ENCODE measurements at places on chromosomes 2 and 18.

DNA sequence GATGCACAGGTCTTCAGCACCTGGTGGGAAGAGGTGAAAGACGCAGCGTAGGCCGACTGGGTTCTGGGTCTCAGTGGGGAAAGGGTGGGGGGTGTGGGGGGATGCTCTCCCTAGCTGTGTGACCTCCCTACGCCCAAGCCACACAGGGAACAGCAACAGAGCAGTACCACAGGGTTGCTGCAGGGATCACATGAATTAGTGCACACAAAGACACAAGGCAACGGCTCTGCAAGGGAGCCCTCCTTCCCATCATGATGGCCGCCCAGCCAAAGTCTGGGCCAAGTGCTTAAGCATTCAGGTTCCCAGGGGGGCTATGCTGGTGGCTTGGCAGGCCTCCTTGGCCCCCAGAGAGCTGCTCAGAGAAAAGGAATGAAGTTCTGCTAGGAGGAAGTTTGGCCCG, 28.2 kb upstream of the GBX2 start:
- no peak for DNase-seq

- DNase-seq, result no peak
These were observed 123.1 kb upstream of the CYP26B1 start for GRCh38 chr2:72270556-72271275.

DNA sequence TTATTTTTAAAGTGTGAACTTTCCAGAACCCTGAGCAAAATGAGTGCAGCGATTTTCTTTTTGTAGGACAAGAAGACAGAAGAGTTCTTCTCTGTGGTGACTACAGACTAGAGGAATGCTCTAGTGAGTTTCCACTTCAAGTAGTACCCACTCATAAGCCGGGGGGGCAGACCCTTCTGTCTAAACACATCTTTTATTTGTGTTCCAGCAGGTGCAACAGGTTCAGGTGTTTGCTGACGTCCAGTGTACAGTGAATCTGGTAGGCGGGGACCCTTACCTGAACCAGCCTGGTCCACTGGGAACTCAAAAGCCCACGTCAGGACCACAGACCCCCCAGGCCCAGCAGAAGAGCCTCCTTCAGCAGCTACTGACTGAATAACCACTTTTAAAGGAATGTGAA, 25.2 kb downstream of the PTRHD1 start:
- no peak for DNase-seq

- DNase-seq, result no peak
These were observed 121.4 kb upstream of the MAP3K20 start for GRCh38 chr2:172953970-172954852.

DNA sequence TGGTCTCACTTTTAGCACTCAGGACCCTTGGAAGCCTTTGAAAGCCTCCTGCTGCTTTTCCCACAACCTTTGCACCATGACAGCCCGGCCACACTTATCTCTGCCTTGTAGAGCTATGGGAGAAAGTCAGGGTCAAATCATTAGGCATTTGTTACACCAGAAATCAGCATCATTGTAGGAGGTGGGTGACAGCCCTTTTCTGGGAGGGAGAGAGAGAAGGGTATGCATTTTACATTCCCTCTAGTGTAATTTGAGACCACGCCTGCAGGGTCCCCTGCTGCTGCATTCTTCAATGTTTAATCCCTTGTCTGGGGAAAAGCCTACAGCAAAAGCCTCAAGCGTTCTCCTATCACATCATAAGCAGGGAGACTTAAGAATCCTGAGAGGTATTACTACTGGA, 766.8 kb upstream of the FAM98A start:
- DNase-seq, result no peak

- DNase-seq, result no peak
These were observed 949.3 kb downstream of the BCL11A start for GRCh38 chr2:59604123-59604522.

DNA sequence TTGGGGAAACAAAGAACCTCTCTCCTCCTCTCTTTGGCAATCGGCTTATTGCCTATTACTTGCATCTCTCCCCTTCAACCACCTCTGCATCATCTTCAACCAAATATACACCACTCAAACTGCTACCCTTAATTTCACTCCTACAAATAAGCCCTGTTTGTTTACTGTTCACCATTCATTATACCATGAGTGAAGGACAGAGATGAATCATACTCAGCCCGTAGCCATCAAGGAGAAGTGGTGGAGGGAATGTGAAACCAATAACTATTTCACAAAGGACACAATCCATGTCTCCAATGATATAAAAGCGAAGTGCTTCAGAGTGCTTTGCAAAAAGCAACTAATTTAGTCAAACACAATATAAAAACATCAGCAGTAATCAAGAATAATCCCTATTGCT, 76.8 kb downstream of the CACNB4 start:
- no peak for DNase-seq

GRCh38 chr2:197201874-197202273, 108.7 kb downstream of the ANKRD44 start:
- DNase-seq, result no peak

- no peak for DNase-seq
These were observed 91.5 kb downstream of the KCTD18 start for GRCh38 chr2:200418399-200418798.

- DNase-seq, result no peak
These were observed 87.0 kb downstream of the HDAC4 start for GRCh38 chr2:239313776-239314175.

GRCh38 chr2:19529677-19530076, 171.3 kb upstream of the OSR1 start:
- no peak for DNase-seq

GRCh38 chr2:196985511-196986183, 59.1 kb upstream of the PGAP1 start:
- DNase-seq, result no peak

GRCh38 chr2:199716807-199717586, 134.0 kb downstream of the FTCDNL1 start:
- no peak for DNase-seq

- DNase-seq, result no peak
These were observed 25.1 kb downstream of the TRAF3IP1 start for GRCh38 chr2:238345297-238345968.

GRCh38 chr2:205715831-205716525, 33.7 kb downstream of the NRP2 start:
- DNase-seq, result no peak

DNA sequence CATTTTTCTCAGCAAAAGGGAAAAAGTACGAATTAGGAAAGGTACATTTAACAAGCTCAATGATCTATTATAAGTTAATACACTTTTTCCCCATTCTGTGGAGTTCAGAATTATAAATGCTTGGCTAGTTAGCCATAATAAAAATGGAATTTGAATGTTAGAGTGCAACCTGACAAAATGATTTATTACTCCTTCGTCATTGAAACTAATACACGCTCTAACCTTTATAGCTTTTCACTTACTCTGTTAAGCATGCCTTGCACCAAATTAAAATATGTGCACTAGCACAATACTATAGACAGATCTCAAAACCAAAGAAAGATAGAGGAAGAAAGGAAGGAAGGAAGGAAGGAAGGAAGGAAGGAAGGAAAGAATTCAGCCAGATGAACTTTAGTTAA, 46.1 kb upstream of the FRZB start:
- no peak for DNase-seq

DNA sequence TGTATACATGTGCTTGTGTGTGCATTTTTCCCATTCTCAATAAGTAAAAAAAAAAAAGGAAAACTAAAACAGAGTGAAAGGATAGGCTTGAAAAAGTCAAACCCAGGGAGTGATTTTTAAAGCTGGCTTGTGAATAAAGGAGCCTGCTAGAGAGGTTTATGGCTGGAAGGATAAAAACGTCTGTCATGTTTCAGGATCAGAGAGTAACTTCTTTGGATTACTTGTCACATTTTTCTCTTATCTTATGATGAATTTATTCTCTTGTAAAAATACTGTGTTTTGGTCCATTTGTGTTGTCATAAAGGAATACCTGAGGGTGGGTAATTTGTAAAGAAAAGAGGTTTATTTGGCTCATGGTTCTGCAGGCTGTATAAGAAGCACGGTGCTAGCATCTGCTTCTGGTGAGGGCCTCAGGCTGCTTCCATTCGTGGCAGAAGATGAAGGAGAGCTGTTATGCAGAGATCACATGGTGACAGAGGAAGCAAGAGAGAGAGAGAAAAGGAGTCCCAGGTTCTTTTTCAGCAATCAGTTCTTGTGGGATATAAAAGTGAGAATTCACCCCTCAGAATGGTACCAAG, 89.1 kb downstream of the OSBPL6 start:
- no peak for DNase-seq

DNA sequence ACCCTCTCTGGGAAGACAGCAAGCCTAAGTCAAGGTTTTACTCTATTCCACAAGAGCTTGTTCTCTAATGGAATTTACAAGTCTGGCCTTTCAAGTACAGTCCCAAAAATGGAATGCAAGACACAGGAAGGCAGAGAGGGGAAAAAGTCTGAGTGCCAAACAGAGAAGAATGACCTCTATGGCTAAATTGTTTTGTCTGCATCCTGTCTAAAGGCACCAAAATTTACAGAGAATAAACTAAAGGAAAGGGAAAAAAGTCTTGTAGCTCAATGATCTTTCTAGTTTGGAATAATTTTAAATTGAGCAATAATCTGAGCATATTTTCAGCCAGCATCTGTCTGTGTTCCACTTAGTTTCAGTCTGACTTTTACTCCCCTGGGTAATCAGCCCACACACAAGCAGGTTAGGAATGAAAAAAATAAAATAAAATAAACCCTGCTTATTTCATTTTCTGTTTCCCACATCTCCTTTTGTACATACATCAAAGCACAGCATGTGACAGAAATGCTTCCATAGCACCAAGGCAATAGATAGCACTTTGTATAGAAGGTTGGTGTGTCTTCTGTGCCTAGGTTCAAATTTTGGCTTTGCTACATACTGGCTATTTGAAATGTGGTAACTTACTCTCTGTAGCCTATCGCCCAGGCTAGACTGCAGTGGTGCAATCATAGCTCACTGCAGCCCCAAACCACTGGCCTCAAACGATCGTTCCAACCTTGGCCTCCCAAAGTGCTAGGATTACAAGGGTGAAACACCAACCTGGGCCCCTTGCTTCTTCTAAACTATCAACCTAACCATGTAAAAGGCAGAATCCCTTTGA, 105.1 kb downstream of the SLC8A1 start:
- DNase-seq, result peak; percentile 63

- peak; percentile 14 for DNase-seq
These were observed 199.2 kb downstream of the CAMKMT start for GRCh38 chr2:44560941-44561340.

DNA sequence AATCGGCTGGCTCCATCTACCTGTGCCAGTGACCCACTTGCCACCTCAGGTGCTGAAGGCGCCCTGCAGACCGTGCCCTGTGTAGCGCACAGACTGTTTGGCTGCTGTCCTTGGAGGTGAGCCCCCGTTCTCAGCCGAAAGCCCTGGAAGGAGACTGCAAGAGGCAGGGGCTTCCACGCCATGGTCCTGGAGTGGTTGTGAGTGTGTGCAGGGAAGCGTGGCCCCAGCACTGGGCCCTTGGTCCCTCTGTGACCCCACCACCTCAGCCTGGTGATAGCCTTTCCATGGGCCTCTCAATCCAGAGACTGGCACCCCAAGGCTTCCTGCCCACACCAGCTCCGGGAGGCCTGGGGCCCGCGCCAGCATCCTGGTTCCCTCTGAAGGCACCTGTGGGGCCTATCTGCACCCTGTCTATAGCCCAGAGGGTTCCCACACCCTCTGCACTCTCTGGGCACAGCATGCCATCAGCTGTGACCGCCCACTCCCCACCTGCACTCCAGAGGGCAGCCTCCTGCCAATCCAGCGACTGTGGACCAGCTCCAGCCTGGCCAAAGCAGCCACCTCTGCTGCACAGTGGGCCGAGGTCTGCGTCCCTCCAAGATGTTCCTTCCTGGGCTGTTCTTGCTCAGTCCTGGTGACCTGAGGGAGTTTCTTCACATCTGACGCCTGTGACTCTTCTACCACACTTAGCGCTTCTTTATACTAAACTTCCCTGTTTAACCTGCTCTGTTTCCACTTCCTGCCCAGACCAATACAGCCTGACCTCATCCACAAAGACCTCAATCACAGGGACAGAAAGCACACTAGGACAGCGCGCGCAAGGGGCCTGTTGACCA, 109.5 kb downstream of the EIPR1 start:
- no peak for DNase-seq
